IMR-90 (cell line): ENCODE measurements at places on chromosomes 2 and 18. TPM values are rescaled to one million over a fixed set of nuclear protein-coding genes. Genes with fewer than 3 reads are reported as not detected.

ASXL2 gene
- total RNA-seq, result 7.5 and 8.1 TPM in 2 replicates

FLACC1 gene
- 0.54 and 0.56 TPM in 2 replicates for total RNA-seq

SERPINB4 gene
- total RNA-seq, result not detected in 2 replicates

NYAP2 gene
- total RNA-seq, result not detected in 2 replicates
